ENCODE measurements at places on chromosomes 6 and 20.
A peak's percentile ranks its signal among the peaks of the same experiment; 100 is the strongest.

DNA sequence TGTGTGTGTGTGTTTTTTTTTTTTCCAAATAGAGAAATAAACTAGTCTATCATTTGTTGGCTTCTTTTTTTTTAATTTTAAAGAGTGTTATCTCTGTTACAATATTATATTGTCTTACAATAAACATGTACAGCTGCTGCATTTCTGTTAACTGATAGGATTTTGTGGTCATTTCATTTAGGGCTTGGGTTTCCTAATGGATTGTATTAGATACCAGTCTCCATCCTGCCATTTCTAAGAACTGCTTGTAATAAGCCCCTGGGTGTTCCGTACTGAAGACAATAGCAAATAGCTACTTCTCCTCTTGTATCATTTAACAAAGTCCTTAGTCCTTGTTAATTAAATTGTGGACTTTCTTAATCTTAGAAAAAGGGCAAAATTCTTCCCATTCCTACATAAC, 45.7 kb downstream of the SOBP start:
- no peak for DNase-seq

- no peak for DNase-seq
These were observed 398.7 kb downstream of the ZFAND3 start for GRCh38 chr6:38218235-38218634.

DNA sequence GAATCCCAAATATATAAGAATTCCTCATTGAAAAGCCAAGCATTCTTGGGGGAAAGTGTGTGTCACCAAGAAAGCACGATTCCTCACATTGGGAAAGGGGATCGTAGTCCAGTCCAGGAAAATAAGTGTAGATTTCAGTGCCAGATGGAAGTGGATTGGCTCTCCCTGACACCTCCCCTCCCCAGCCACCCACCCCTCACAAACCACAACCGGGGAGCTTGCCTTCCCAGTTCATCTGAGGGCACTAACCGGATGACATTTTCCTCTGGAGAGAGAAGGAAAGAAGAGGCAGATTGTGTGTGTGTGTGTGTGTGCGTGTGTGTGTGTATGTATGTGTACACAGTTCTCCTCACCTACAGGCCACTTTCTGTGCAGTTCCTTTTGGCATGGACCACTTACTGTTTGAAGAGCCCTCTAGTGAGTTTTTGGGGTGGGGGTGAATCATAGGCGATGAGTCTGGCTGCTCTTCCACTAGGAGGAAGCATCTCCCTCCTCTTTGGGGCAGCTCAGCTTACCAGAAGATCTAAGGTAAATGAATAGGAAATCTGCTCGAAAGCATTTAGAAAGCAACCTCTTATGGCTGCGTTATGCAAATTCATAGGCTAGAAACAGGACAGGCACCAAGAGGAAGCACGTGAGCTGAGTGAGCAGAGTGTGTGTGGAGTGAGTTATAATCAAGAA, 20.8 kb downstream of the DAAM2 start:
- no peak for DNase-seq

GRCh38 chr6:75424618-75425548, 68.7 kb downstream of the FILIP1 start:
- DNase-seq: peak; percentile 10

- DNase-seq: no peak
These were observed 187.1 kb downstream of the MYLK4 start for GRCh38 chr6:2563635-2564034.

GRCh38 chr6:138957903-138958302, 30.1 kb downstream of the REPS1 start:
- DNase-seq: no peak

- DNase-seq: no peak
These were observed 41.2 kb downstream of the BMP7 start for GRCh38 chr20:57225197-57225733.

DNA sequence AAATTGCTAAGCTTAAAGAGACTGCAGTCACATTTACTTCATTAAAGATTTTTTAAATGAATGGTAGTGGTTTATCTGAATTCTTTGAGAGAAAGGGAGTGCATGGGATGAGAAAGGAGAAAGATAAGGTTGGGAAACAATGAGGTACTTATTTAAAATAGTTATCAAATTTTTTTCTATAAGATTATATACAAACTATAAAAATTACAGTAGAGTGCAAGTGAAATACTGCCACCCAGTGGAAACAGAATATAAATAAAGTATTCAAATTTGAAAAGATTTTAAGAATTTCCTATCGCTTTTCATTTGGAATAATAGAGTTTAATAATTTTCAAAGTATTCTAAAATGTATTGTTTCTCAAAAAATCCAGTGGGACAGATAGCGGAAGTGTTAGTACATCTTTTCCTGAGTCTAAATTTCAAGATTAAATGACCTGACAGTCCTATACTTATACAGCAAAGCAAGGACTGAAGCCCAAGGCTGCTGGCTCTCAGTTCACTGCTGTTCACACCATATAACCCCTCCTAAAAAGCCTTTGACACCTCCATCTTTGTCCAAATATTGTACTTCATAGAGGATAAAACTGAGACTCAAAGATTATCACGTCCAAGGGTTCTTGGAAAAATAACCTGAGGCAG, 31.1 kb downstream of the EPM2A start:
- no peak for DNase-seq

DNA sequence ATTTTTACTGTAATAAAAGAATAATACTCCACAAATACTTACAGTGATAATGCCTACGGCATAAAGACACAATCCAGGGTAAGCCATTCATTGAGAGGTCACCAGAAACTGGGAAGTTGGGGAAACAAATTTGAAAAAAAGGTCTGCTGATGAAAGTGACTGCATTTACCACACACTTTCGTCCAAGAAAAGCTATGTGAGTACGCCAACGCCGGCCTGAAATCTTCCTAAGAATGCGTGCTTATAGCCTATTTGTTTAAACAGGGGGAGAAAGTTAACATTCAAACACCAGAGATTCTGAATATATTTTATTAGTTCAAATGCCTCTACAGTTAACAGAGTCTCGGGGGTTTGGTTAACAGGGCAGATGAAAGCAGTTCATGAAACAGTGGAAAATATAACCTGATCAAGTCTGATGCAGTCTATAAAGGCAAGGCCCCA, 657 bp upstream of the LTV1 start:
- no peak for DNase-seq

DNA sequence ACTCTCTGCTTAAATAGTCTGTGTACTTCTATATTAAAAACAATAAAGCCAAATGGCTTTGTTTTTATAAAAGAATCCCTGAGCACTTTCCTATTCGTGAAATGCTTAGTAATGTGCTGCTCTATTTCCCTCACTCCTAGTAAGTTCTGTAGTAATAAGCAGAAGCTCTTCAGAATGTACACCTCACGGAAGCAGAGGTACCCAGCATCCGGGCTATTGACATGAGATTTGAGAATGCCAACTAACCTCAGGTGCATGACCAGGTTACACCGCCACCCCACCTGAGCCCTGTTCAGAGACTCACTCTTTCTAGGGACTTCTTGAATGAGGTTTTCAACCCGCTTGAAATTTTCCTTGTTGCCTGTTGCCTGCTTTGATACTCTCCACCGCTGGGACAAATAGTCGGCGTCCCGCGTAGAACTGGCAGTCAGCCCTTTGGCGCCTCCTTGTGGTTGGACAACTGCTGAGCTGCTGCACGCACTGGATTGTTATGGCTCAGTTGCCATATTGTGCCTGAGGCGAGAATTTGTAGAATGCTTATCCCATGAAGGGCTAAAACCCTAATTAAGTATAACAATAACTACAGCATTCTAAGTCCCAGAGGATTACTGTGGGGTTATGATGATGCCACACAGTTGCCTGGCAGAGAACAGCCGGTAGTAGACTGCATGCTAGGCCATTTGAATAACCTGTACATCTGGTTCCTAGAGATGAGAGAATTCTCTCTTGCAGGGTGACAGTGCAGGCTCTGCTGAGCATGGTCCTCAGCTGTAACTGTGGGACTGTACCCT, 95.4 kb downstream of the KHDC1L start:
- peak; percentile 63 for DNase-seq

DNA sequence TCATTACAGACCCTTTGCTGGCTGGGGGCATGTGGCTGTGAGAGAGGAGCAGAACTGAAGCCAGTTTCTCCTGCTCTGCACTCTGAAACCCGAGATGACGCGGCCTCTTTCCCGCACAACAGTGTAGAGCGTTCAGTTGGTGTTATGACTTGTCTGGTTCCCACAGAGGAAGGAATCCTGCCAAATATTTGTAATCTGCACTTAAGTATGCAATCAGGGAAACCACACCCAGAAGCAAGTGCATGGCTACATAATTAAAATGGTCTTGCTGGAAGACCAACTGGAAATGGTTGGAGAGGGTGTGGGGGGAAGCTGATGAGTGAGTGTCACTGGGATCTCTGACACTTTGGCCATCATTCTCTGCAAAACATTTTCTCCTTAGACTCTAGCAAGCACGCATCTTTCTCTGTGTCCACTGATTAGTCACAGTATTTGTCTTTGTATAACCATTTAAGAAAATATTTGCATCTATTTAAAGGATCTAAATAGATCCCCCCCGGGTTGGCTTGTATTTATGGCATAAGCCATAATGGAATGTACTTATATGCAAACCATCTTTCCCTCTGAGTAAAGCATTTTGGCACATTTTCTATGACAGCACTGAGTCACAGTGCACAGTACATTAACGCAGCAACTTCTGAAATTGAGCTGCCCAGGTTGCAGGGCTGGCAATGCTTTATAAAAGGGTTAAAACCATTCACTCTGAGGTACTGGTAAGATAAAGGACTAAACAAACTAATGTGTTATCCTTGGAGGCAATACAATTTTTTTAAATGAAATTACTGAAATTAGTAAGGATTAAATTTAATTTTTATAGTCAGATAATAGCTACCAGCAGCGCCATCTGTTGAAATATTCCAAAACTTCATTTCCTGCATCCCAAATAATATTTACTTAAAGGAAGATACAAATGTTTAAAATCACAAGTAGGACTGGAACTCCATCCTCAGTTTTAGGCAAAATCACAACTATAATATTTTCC, 76.7 kb downstream of the FOXC1 start:
- DNase-seq: peak; percentile 95

DNA sequence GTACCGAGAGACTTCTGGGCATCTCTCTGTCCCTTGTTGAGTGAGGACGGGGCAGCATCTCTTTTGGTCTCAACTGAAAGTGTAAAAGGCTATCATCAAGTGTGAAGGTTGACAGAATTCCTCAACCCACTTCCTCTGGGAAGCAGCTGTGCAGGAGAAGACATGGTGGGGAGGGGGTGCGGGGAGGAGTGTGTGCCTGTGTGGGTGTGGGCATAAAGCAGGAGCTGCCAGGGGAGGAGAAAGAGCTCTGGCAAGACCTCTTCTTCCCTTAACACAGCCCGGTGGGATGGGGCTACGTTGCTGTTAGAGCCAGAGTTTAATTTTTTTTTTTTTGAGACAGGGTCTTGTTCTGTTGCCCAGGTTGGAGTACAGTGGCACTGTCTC, 31.8 kb downstream of the CPXM1 start:
- no peak for DNase-seq

DNA sequence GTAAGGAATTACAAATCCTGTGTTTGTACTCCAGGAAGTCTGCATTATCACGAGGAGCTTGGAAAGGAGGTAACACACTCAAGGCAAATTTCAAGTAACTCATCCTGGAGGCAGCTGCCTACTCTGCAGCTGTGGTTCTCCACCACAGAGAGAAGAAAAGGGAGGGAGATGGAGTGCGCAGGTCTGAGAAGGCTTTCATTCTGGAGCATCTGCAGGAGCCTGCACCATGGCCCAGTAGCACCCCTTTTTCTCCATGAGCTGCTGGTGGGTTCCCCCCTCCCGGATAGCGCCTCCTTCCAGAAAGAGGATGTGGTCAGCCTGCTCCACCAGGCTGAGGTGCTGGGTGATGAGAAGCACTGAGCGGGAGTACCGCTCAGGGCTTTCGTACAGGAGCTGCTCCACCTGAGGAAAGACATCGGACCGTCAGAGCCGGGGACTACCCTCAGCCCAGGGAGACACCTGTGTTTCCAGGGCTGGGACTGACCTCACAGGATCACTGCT, 1.6 kb upstream of the PSMB8 start:
- no peak for DNase-seq

GRCh38 chr20:49885558-49886332, 29.6 kb downstream of the SPATA2 start:
- no peak for DNase-seq

DNA sequence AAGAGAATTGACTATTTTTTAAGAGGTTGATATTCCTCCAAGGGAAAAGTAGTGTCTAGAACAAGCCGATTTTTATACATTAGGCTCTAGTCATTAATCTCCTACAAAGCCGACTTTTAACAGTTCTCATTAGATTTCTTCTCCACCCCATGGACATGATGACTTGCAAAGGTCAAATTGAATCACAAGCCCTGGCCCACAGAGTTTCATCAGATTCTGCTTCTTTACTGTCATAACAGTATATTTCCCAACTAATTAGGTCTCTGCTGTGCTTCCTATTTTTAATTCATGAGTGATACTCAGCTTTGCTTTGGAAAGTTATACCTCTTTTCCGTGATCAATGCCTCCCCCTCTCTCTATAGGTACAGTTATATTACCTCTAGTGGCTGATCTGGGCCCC, 90.6 kb upstream of the ADGRB3 start:
- no peak for DNase-seq

DNA sequence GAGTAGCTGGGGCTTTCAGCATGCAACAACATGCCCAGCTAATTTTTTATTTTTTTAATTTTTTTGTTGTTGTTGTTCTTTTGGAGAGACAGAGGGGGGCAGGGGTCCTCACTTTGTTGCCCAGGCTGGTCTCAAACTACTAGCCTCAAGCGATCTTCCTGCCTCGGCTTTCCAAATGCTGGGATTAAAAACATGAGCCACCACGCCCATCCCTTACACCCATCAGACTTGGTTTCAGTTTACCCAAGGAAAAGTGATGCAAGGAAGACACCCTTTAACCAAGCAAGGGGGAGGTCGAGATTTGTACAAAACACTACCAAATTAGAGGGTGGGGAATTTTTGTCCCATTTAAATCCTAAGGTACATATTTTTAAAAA, 210.1 kb downstream of the ARHGAP18 start:
- DNase-seq: no peak
